WTC11 (cell line): ENCODE measurements at places on chromosomes 3 and 15. TPM values are rescaled to one million over a fixed set of nuclear protein-coding genes. Genes with fewer than 3 reads are reported as not detected.

DNA sequence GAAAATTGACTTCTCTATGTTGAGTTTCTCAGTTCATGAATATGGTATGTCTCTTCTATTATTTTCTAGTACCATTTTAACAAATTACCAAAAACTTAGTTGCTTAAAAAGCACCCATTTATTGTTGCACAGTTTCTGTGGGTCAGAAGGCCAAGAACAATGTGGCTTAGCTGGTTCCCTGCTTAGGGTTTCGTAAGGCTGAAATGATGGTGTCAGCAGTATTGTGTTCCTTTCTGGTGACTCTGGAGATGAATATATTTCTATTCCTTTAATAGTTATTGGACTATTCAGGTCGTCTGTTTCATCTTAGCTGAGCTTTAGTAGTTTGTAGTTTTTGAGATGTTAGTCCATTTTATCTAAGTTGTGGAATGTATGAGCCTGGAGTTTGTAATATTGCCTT lies 44.9 kb downstream of the IL1RAP start:
- no peaks in the 10 kb centered on the region for H3K36me3 ChIP-seq
- no peak overlapping the region for H3K27ac ChIP-seq
- DNase-seq = no peak
- peaks cover 32% of the 10 kb centered on the region for H3K4me1 ChIP-seq
- H3K4me3 ChIP-seq = no peak overlapping the region

DNA sequence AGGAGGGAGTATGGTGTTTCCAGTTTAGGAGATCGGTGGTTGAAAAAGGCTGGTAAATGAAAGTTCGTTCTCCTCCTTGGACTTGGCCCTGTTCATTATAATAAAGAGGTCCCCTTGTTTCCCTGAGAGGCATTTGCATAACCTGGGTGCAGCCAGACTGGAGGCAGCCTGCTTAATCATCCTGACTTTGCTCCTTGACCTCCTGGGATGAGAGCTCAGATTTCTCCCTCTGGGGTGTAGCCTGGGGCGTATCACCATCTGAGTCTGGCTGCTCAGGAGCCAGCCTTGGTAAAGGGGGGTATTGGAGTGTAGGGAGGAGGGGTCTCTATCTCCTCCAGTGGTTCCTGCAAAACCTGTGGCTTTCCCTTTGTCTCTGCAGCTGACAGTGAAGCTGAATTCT lies 21.3 kb upstream of the ACAD9 start:
- H3K36me3 ChIP-seq = peaks cover 70% of the 10 kb centered on the region
- H3K4me3 ChIP-seq = no peak overlapping the region
- H3K4me1 ChIP-seq = no peaks in the 10 kb centered on the region
- H3K27ac ChIP-seq = no peak overlapping the region
- H3K27me3 ChIP-seq = peaks cover 41% of the 10 kb centered on the region

DNA sequence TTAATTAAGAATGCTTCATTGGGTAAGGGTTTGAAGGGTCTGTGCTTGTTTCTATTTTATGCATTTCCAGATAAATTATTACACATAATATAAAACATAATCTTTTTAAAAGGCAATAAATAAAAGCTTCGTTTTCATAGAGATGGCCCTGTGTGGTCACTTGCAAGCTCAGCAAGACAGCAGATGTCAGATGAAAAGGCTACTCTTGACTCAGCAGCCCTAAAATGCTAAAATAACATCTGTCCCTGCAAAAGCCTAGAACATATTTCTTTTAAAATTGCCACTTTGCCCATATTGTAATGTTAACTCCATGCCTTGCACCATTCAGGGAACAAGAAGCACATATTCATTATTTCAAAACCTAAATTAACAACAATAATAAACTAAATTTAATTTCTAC lies 349.4 kb downstream of the CNTN3 start:
- H3K36me3 ChIP-seq = no peaks in the 10 kb centered on the region
- peaks cover 5% of the 10 kb centered on the region; the same call in 1 of the 2 replicates for H3K4me1 ChIP-seq
- H3K27ac ChIP-seq = no peak overlapping the region

- H3K27me3 ChIP-seq = no peaks in the 10 kb centered on the region
- DNase-seq = no peak
- H3K36me3 ChIP-seq = peaks cover 67% of the 10 kb centered on the region
- no peak overlapping the region for H3K27ac ChIP-seq
- H3K4me3 ChIP-seq = no peak overlapping the region
These were observed 14.8 kb downstream of the FYCO1 start for GRCh38 chr3:45980819-45981218.

GRCh38 chr15:73794443-73795133 lies 41.4 kb upstream of the INSYN1 start:
- H3K27me3 ChIP-seq = no peaks in the 10 kb centered on the region; the same call in 1 of the 2 replicates
- H3K4me3 ChIP-seq = no peak overlapping the region
- no peak for DNase-seq

DNA sequence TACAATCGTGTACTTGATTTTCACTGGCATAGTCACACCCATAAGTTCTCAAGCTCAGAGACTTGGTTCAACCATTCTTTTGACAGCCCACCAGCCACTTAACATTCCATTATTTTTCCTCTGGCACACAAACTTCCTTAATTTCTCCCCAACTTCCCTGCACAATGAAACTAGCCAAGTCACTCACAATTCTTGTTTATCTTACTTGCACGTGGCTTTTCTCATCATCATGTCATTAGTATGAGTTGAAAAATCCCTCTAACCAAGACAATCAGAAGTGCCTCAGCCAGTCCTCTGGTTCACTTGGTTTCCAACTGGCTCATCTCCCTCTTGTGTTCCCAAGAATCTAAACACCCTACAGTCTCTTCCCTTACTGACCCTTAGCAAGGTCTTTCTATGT lies 110.5 kb upstream of the PTPRG start:
- H3K27me3 ChIP-seq = no peaks in the 10 kb centered on the region
- DNase-seq = no peak
- no peak overlapping the region for H3K27ac ChIP-seq
- no peaks in the 10 kb centered on the region for H3K4me1 ChIP-seq
- H3K36me3 ChIP-seq = no peaks in the 10 kb centered on the region
- no peak overlapping the region for H3K4me3 ChIP-seq

- DNase-seq = no peak
- H3K36me3 ChIP-seq = no peaks in the 10 kb centered on the region
- no peak overlapping the region for H3K27ac ChIP-seq
- peaks cover 38% of the 10 kb centered on the region for H3K4me1 ChIP-seq
- H3K4me3 ChIP-seq = no peak overlapping the region
- no peaks in the 10 kb centered on the region for H3K27me3 ChIP-seq
These were observed 136.5 kb downstream of the ALCAM start for GRCh38 chr3:105503191-105503593.

- H3K27ac ChIP-seq = no peak overlapping the region
- H3K4me3 ChIP-seq = no peak overlapping the region
- DNase-seq = no peak
- H3K4me1 ChIP-seq = no peaks in the 10 kb centered on the region
- no peaks in the 10 kb centered on the region for H3K27me3 ChIP-seq
These were observed 236.0 kb upstream of the GOLGA6L4 start for GRCh38 chr15:83999396-84000135.

DNA sequence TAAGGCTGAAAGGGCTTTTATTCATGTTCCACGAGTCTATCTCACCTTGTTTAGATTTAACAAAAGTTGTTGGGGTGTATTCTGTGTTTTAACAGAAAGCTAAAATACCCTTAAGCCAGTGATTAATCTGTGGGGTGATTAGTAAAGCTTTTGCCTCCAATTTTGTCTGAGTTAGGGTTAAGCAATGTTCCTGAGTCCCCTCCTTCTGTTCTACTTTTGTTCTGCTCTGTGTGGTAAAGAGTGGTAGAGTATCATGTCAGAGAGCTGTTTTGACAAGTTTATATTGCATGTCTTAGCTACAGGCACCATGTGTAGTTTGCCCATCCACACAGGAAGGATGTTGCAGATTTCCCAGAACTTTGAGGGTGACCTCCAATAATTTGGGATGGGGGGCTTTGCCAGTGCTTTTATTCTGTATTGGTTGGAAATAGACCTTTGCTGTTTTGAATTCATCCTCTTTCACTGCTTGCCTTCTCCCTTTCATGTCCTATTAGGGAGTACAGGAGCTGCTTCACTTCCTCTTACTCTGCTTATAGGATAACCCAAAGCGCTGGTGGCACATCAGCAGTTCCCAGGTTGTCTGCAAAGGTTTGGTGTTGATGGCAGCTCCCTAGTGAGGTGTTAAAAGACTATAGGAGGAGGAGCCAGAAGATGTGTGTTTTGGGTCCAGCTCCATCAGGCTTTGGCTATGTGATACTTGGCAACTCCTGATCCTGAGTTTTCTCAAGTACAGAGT lies 7.4 kb downstream of the PDE8A start:
- H3K27ac ChIP-seq = no peak overlapping the region
- H3K27me3 ChIP-seq = peaks cover 8% of the 10 kb centered on the region
- no peaks in the 10 kb centered on the region for H3K36me3 ChIP-seq
- no peak for DNase-seq
- H3K4me3 ChIP-seq = no peak overlapping the region

DNA sequence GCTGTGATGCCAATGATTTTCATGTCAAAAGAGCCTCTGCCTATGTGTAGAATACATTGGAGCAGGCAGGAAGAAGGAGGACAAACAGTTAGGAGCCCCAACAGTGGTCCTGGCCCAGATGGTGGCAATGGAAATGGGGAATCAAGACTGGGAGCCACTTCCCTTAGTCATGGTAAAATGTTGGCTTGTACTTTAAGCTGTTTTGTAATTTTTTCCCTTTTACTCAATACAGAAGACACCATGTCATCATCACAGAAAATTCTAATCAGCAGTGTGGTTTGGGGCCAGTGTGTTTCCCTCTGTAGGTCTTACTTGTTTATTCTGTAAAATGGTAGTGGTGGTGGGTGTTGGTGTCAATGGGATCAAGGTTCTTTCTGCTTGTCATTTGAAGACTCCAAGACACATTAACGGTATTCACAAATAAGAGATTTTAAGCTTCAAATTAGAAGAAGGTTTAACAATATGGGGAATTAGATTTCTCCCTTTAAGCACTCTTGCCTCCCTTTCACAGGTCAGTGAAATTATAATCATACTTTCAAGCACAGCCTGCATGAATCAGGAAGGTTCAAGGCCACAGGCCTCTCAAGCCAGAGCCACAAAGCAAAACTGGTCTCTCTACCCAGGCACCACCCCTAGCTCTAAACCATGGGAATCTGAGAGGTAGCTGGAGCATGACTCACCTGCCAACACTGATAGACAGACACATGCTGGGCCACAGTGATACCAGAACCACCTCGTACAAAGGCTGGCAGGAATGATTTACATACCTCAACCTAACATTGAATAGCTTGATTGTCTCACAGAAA lies 24.9 kb downstream of the SIAH2 start:
- DNase-seq = no peak
- H3K27me3 ChIP-seq = no peaks in the 10 kb centered on the region
- no peak overlapping the region for H3K4me3 ChIP-seq
- peaks cover 24% of the 10 kb centered on the region for H3K4me1 ChIP-seq
- no peak overlapping the region for H3K27ac ChIP-seq

DNA sequence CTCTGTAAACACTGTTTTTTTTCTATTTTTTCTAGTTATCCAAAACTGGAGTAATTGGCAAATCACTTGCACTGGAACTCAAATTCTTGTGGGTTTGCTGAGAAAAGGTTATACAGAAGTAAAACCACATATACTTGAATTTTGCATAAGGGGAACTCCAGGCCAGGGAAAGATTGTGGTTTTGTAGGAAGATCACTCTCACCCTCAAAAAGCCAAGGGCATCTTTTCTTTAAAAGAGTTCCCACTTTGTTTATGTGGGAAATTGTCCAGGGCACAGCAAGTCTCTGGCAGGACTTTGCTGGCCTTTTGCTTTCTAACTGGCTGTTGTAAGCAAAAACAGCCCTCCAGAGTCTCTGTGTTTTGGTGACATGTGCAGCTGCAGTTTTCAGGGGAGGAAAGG lies 340.3 kb upstream of the RBMS3 start:
- no peak overlapping the region for H3K4me3 ChIP-seq
- DNase-seq = no peak
- no peaks in the 10 kb centered on the region for H3K4me1 ChIP-seq
- H3K36me3 ChIP-seq = no peaks in the 10 kb centered on the region

DNA sequence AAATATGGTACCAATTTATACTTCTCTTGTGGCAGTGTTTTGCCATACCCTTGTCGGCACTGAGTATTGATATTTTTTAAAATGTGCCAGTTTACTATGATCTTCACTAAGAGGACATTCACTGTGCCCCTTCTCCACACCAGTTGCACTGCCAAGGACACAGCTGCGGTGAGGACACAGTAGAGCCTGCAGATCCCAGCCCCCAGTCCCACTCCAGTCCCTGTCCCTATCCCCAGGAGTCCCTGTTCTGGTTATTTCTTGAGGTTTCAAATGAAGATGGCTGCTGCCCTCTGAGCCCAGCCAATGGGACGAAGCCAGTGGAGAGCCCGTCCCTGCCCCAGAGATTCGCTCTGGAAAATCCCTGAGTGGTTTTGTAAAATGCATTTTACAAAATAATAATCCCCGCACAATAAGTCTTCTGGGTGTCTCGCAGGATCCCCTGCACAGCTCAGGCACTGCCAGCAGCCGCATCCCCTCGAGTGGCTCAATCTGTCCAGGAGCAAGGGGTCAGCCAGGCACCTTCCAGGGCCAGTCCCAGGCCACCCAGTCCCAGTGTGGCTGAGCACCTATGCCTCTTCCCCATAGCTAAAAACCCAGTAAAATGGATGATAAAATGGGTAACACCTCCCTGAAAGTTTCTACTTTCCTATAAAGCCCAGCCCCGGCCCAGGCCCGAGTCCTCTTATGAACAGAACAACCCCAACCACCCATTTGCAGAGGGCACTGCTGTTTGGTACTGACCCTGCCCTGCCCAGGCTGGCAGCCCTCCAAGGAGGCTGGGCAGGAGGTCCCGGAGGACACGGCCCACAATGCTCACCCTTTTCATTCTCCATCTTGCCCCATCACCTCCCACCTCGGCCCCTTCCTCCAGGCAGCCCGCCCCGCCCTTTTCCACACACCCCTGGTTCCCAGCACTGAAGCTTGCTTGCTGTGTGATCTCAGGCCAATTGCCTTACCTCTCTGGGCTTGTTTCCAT lies 91.1 kb downstream of the VGLL4 start:
- H3K36me3 ChIP-seq = peaks cover 8% of the 10 kb centered on the region; the same call in 1 of the 2 replicates
- H3K4me3 ChIP-seq = no peak overlapping the region
- no peak for DNase-seq
- H3K27ac ChIP-seq = 0 out of 2 replicates have a peak overlapping the region, but pooled peaks have one; percentile 80

DNA sequence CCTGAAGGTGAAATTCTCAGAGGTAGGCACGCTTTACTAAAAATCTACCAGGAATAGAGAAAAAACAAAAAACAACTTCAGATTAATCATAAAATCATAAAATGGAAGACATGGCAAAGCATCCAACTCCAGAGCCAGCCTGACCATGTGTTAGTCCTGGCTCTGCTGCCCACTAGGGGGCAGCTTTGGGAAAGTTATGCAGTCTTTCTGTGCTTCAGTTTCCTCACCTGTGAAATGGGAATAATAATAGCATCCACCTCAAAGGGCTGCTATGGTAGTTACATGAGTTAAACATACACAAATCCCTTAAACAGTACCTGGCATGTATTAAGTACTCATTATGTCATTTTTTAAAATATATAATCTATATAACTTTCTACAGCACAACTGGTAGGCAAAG lies 52.3 kb downstream of the WNT5A start:
- H3K36me3 ChIP-seq = no peaks in the 10 kb centered on the region
- peak; percentile 48 for DNase-seq
- no peak overlapping the region for H3K27ac ChIP-seq
- peaks cover 4% of the 10 kb centered on the region; the same call in 1 of the 2 replicates for H3K27me3 ChIP-seq
- no peaks in the 10 kb centered on the region for H3K4me1 ChIP-seq

Gene UPK1B
- total RNA-seq = 0.18 to 0.42 TPM (median 0.41 TPM) in 3 replicates

Gene NPAP1
- 0.11 to 0.13 TPM (median 0.11 TPM) in 3 replicates for total RNA-seq

Gene EXD1
- 0.26 to 0.44 TPM (median 0.37 TPM) in 3 replicates for total RNA-seq
